SHP77 treated with DMSO at 0.1 percent for 48 hours (cell line): ENCODE measurements at places on chromosomes 7 and 10.

- no peak for DNase-seq
Observed at GRCh38 chr7:13851736-13852135, 137.7 kb downstream of the ETV1 start.

DNA sequence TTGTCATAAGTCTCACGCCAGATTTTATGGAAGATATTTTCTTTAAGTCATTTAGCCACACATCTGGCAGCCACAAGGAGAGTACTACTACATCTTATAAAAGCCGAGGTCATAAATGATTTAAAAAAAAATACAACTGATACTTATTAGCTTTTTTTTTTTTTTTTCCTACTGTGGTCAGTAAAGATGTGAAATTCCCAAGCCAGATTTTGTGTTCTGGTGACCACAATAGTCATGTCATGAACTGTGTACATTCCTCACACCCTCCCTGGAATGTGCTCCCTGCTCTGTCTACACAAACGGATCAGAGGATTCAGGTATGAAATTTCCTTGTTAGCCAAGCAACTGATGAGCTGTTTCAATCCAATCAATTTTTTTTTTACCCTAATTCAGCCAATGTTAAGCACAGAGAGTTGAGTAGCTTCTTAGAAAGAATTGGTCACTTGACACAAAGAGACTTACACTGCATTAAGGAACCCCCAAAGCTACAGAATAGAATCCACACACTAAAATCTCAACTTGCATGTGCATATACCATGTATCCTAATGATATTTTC, 54.7 kb downstream of the CHRM2 start:
- DNase-seq, result no peak

GRCh38 chr7:90599892-90600555, 3.9 kb downstream of the CDK14 start:
- no peak for DNase-seq

DNA sequence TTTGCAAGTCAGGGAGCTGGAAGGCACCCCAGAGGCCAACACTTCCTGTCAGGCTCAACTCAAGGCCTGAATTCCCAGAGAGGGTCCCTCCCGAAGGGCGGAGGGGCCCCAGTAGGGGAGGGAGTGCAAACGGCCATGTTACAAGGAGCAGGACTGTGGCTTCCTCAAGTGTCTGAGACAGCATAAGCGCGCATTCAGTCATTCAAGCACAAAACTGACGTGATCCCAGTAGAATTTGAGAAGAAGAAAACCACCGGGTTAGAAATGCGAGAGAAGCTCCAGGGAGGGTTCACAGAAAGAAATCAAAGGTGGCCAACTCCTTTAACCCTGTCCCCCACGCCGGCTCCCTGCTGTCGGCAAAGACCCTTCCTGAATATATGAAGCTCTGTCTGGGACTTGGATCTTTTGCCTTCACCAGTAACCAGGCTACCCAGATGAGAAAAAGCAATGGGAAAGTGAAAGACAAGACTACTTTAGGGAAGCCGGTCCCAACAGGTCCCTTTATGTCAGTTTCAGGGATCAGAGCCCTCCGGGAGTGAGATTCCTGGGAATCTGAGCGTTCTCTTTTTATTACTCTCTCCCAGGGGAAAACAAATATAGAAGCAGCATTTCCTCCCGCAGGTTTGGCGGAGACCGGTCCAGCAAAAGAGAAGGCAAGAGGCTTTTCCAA, 1.3 kb downstream of the AFAP1L2 start:
- no peak for DNase-seq

- no peak for DNase-seq
Observed at GRCh38 chr7:157041514-157042277, 31.2 kb upstream of the MNX1 start.

- DNase-seq, result no peak
Observed at GRCh38 chr10:5146920-5147254, 38.1 kb downstream of the AKR1C8 start.

GRCh38 chr10:11106621-11107374, 89.1 kb downstream of the CELF2 start:
- DNase-seq, result no peak

DNA sequence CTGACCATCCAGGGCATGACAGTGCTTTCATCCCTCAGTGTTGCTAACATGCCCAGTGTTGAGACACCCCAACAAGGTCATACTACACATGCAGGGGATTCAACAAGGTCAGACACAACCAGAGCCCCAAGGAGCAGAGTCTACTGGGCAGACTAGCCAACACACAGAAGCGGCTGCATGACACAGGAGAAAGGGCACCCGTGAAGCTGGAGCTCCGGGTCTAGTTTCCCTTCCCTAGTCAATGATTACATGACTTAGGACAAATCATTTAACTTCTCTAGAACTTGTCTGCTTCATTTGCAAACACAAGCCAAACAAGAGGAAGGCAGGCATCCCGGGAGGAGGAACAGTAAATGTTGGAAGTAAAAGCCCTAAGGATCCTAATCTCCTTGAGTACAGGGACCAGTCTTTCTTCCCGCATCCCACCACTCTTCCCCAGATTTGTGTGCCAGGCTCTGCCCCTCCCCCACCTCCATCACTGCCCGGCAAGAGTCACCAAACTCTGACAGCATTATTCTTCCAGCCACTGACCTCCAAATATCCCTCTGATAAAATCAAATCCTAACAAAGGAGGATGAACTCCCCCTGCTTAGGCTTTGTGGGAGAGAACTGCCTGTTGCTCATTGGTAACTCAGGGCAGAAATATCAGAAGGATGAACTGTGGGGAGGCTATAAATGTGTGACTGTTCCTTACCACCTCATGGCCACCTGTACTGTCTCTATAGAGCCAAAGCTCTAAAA, 104.3 kb downstream of the KCNMA1 start:
- no peak for DNase-seq

DNA sequence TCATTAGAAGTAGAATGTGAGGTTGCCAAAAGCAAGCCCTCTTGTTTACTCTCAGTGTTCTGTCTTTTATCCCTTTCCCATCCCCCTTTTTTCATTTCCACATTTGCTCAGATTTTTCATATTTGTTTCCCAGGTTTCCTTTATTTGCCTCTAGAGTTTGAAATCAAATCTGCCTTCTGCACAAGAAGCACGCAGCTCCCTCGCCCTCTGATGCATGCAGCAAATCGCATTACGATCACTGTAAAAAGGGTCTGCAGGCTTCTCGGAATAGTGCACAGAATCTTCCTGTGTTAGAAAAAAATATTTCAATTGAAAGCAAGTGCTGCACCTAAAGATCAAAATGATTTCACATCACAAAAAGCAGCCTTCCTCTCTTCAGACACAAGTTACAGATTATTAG, 129.0 kb downstream of the GPAM start:
- DNase-seq, result no peak

- no peak for DNase-seq
Observed at GRCh38 chr10:106136175-106136574, 1028.3 kb downstream of the SORCS1 start.

DNA sequence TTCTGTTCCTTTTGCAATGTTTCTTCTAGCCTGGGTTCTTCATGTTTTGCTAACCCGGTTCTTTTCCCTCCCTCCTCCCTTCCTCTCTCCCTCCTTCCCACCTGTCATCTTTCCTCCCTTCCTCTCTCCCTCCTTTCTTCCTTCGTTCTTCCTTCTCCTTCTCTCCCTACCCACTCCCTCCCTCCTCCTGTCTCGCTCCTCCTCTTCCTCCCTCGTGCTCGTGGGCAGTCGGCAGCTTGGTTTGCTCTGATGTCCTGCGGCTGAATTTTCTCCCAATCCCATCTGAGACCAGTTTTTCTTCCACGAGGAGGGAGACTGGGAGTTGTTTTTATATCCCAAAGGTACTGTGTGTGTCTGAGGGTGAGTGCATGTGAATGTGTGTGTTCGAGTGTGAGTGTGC, 43.6 kb upstream of the DIP2C start:
- no peak for DNase-seq

- DNase-seq, result no peak
Observed at GRCh38 chr10:101858723-101859500, 15.3 kb upstream of the KCNIP2 start.

GRCh38 chr10:110989016-110989415, 69.6 kb downstream of the SHOC2 start:
- DNase-seq, result no peak

DNA sequence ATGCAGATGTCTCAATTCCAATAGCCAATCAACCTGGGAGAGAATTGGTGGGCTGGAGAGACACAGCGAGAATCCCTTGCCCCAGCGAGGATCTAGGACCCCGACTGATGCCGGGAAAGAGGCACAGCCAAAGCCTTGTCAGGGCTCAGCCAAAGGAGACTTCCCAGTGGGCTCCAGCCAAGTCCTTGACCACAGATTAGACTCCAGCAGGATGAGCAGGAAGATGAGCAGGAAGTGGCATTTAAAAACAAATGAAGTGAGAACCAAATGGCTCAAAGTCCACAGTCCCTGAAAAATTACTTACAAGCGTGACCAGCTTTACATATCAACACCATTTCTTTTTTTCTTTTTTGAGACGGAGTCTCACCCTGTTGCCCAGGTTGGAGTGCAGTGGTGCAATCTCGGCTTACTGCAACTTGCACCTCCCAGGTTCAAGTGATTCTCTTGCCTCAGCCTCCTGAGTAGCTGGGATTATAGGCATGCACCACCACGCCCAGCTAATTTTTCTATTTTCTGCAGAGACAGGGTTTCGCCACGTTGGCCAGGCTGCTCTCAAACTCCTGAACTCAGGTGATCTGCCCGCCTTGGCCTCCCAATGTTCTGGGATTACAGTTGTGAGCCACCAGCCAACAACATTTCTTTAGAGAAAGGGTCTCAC, 40.2 kb downstream of the CTBP2 start:
- no peak for DNase-seq

DNA sequence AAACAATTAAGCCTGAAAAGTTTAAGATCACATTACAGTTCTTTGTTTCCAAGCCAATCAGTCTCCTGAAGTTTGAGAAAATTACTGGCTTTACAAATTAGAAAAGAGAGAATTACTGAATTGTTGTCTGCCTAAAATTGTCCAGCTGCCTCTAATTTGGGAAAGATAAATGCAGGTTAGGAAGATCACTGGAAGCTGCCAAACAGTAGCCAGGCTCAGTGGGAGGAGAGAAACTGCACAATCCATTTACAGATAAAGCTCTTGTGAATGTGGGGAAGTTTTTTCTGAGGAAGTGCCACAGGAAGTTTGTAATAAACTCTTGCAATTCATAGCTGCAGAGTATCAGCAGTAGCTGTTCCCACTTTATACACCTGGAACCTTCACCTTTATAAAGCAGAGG, 100.7 kb downstream of the IQUB start:
- no peak for DNase-seq

GRCh38 chr7:92916770-92917224, 80.4 kb upstream of the CDK6 start:
- no peak for DNase-seq

- no peak for DNase-seq
Observed at GRCh38 chr10:83533290-83533689, 606.0 kb upstream of the GHITM start.

- DNase-seq, result no peak
Observed at GRCh38 chr7:158904599-158904998, 48.2 kb downstream of the DYNC2I1 start.

GRCh38 chr7:135166338-135166990, 4.0 kb downstream of the CYREN start:
- no peak for DNase-seq

DNA sequence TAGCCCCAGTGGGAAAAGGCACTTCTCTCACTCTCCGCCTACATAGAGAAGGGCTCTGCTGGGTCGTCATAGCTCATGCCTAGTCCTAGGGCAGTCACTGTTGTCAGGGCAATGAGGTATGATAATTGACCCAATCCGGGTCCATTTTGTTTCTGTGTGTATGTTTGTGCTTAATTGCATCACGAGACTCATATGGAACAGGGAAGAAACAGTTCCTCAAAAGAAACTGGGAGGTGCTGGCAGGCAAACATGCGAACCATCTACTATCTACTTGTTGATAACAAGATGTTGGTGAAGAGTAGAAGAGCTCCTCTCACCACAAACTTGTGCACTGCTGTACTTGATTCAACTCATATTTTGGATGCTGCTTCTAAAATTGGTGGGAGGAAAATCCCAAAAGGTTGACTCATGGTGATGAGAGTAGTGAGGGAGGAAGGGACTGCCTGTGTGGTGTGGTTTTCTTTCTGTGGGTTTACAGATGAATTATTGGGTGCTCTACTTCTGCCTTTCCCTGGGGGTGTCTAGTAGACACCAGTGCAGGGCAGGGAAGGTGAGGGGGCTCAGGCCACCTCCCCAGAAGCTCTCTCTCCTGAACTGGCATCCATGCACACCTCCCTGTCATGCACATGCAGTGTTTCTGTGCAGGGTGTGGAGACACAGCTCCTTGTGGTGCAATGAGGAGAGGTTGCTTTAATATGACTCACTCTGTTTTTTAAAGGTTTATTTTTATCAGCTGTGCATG, 29.4 kb downstream of the LSMEM1 start:
- no peak for DNase-seq

GRCh38 chr10:97669571-97669970, 17.5 kb downstream of the AVPI1 start:
- no peak for DNase-seq

DNA sequence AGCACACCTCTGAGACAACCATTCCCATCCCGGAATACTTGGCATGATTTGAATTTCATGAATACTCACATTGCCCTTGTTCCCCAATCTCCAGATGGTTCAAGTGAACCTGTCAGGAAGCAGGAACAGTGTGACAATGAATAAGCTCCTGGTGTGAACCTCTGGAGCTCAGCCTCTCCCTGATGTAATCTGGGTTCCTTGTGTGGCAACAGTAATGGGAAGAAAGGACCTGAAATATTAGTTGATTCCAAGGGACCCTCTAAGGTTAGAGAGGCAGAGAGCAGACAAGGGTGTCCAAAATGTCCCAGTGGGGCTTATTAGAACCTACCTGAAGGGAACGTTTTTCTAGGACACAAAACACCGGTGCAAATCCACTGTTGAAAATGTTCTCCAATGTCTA, 8.5 kb downstream of the OR2A7 start:
- no peak for DNase-seq

GRCh38 chr7:155392726-155393570, 65.0 kb upstream of the EN2 start:
- no peak for DNase-seq

DNA sequence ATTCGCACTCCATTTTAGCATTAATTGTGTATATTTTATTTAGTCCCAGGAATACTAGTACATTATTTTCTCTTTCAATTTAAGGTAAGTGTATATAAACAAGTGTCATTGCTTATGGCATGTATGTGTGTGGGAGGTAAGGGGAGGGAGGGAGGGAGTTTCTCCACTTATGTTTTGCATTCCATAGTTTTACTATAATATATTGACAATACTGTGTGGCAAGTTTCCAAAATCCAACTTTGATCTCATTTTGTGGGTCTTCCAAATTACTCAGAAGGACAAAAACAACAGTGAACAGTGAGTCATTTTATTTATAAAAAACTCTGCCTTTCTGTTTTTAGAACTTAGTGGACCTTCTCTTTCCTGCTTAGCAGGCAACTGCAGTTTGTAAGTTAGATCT, 102.3 kb upstream of the SEMA3E start:
- DNase-seq, result no peak

GRCh38 chr7:108102671-108103312, 27.4 kb downstream of the LAMB4 start:
- DNase-seq, result no peak
